Stimulated activated CD4-positive, alpha-beta T cell treated with anti-CD3 and anti-CD28 coated beads, Interleukin-1b, Interleukin-23, amount 100 ng/mL, for 24 hours (primary cell): ENCODE measurements at places on chromosomes 1 and 21.

DNA sequence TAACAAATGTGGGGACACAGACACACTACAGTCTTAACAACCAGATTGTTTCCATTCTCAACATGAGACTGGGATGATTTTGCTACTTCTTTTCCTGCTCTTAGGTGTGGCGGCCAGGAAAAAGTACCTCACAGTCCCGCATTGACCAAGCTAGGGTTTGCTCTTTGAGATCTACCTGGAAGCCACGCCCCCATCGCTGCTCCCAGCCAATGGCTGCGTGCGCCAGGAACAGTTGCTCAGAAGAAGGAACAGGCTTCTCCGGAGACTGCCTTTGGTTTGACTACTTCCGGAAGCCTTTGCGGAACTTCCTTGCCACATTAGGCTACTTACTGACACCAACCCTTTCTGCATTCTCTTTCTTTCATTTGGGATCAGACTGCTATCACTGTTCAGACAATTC, 44.2 kb upstream of the PLD5 start:
- DNase-seq = no peak

GRCh38 chr21:36463204-36463603, 16.7 kb downstream of the CLDN14 start:
- DNase-seq = no peak

GRCh38 chr1:21294266-21294989, 4.2 kb upstream of the ECE1 start:
- peak; percentile 49 for DNase-seq

DNA sequence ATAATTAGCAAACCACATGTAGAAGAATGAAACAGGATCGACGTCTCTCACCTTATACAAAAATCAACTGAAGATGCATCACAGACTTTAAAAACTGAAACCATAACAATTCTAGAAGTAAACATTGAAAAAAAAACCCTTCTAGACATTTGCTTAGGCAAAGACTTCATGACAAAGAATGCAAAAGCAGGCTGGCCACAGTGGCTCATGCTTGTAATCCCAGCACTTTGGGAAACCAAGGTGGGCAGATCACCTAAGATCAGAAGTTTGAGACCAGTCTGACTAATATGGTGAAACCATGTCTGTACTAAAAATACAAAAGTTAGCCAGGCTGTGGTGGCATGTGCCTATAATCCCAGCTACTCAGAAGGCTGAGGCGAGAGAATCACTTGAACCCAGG, 1351.7 kb downstream of the MRPL39 start:
- no peak for DNase-seq

- no peak for DNase-seq
Observed at GRCh38 chr1:183871142-183871541, 66.2 kb downstream of the RGL1 start.

GRCh38 chr1:41872074-41872473, 46.6 kb downstream of the HIVEP3 start:
- DNase-seq = no peak

GRCh38 chr1:59598120-59598440, 216.7 kb upstream of the HOOK1 start:
- DNase-seq = no peak

- DNase-seq = no peak
Observed at GRCh38 chr1:46487818-46488218, 1.8 kb upstream of the DMBX1 start.

- no peak for DNase-seq
Observed at GRCh38 chr1:156486421-156487344, 13.9 kb downstream of the MEF2D start.

DNA sequence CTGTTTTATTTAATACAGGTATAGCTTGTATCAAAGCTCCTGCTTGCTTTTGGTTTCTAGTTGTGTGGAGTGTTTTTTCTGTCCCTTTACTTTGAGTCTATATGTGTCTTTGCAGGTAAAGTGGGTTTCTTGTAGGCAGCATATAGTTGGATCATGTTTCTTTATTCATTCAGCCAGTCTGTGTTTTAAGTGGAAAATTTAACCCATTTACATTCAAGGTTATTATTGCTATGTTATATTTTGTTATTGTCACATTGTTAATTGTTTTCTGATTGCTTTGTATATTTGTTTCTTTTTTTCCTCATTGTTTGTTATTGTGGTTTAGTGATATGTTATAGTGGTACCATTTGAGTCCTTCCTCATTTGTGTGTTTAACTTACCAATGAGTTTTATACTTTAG, 26.7 kb downstream of the CLDN19 start:
- DNase-seq = no peak
